Stimulated activated CD4-positive, alpha-beta T cell treated with anti-CD3 and anti-CD28 coated beads, Interleukin-12 subunit alpha, Interleukin-12 subunit beta, amount 100 ng/mL, for 24 hours (primary cell): ENCODE measurements at places on chromosomes 3 and 15.

DNA sequence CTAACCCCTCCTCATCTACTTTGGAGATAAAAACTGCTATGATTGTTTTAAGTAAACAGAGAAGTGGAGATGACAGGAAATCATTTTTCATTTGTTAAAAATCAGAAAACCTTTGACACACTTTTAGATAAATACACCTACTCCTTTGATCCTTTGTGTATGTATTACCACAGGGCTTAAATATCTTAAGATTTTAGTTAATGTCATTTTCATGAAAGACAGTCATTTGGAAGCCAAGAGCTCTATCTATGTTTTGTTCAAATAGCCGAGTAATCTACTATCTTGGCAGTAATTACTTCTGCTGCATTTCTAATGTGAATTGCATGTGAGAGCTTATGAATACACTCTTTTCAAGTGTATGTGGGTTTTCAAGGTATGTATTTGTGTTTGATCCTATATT is 2.0 kb downstream of the ARPP21 start:
- no peak for DNase-seq

- DNase-seq, result no peak
Observed at GRCh38 chr15:78446551-78446950, 8.5 kb downstream of the IREB2 start.

- no peak for DNase-seq
Observed at GRCh38 chr3:142706321-142707127, 17.3 kb upstream of the TRPC1 start.

DNA sequence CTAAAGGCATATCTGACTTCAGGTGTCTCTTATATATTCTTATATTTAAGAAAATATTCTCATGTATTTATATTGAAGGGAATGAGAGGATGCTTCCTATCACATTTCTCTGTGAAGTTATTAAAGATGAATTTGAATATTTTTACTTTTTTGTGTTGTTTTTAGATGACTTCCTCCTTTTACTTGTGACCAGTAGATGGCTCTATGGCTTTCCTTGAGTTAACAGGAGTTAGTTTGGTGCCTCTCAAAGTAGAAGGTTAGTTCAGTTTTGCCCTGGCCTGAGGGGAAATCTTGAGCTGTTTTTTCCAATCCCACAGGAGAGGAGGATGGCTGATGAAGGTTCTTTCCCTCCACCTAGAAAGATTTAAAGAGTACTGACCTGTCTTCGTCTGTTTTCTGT is 80.7 kb downstream of the SQOR start:
- no peak for DNase-seq
